NCI-H1092 (cell line): ENCODE measurements at places on chromosomes 5 and 9.
A peak's percentile ranks its signal among the peaks of the same experiment; 100 is the strongest.

GRCh38 chr5:127959152-127959764, 124.3 kb upstream of the SLC12A2 start:
- DNase-seq = peak; percentile 44

DNA sequence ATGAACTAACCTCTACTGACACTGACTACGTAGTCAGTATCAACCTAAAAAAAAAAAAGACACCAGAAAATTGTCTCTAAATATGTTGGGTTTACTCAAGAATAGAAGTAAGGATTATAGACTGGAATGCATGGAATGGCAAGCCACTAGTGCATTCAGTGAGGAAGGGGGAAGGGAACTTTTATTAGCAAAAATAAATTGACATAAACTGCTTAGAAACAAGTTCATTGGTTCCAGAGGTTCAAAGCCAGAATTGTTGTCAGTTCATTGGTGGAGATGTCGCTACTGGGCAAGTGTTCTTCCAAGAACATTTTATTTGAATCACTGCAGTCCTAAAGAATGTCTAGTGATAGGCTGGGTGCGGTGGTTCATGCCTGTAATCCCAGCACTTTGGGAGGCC, 26.1 kb upstream of the AOPEP start:
- no peak for DNase-seq

DNA sequence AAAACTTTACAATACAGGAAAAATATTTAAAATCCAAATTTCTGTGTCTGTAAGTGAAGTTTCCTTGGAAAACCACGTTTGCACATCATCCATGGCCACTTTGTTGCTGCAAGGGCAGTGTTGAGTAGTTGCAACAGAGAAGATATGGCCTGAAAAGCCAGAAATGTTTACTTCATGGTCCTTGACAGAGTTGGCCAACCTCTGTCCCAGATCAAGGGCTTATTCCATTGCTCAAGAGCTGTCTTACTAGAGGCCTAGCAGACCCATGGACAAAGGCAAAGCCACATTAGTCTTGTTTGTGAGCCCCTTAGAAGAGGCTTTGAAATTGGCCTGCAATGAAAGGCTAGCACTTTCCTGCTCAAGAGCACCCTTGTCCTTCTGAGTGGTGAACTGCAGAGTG, 119.4 kb downstream of the GAS1 start:
- no peak for DNase-seq

DNA sequence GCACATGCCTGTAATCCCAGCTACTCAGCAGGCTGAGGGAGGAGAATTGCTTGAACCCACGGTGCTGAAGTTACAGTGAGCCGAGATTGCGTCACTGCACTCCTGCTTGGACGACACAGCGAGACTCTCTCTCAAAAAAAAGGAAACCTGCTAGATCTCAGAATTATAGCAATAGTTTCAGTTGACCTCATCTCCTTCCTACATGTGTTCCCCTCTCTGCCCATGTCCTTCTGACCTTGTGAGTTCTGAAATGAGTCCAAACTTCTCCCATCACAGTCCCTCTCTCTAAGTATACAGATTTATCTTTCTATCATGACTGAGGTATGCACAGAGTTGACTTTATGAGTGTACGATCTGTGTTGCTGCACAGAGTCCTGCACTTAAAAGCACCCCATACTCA, 44.6 kb upstream of the SHOC1 start:
- no peak for DNase-seq

DNA sequence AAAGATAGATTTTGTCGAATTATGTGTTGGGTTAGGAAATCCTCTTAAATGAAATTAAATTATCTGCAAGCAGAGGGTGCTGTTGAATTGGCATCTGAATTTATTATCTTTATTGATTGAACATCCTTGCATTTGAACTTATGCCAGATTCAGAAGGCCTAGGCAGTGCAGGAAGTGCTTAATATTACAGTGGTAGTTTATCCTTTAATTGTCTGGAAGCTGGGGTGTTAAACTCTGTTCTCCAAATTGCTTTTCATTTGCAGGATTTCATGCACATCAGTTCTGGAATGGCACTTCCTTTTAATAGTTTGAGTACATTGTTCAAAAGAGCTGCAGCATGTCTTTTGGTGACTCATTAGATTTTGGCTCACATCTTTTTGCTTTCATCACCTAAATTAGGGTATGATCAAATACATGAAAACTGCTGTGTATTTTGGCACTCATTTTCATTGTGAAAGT, 186.3 kb downstream of the KDM4C start:
- peak; percentile 30 for DNase-seq

GRCh38 chr5:116532762-116533525, 41.7 kb downstream of the SEMA6A start:
- peak; percentile 24 for DNase-seq

DNA sequence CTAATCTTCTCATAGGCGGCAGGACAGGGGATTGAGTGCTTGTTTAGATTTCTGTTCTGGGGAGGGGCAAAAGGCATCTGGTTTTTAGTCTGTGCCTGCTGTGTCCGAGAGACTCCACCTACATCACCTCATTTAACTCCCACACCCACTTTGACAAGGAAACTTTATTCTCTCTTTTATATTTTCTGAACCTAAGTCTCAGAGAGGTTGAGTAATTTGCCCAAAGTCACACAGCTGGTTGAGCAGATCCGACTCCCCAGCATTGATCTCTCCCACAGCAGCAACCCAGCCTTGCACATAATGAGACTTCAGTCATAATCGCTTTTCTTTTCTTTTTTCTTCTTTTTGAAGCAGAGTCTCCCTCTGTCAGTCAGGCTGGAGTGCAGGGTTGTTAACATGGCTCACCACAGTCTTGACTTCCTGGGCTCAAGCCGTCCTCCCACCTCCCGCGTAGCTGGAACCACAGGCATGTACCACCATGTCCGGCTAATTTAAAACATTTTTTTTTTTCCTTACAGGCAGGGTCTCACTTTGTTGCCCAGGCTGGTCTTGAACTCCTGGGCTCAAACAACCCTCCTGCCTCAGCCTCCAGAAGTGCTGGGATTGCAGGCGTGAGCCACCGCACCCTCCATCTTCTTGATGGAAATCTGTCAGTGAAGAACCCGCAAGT, 36.5 kb upstream of the ANKRD33B start:
- DNase-seq = no peak

DNA sequence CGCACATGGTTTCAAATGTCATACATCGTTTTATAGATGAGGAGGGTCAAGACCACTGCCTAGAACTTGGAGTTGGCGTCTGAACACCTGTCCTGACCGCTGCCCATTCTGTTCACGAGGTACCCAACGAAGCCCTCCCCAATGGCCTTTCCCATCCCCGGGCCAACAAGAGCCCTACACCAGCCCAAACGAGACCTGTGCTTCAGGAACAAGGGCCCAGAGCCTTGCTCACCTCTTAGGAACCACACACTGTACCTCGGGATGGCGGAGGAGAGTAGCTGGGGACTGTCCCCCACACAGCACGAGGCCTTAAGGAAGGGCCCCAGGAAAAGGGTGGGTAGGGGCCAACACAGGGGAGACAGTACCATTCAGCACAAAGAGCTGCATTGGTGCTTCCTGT, 3.0 kb downstream of the SURF6 start:
- DNase-seq = no peak

GRCh38 chr5:93022796-93023447, 558.1 kb downstream of the NR2F1-AS1 start:
- no peak for DNase-seq

DNA sequence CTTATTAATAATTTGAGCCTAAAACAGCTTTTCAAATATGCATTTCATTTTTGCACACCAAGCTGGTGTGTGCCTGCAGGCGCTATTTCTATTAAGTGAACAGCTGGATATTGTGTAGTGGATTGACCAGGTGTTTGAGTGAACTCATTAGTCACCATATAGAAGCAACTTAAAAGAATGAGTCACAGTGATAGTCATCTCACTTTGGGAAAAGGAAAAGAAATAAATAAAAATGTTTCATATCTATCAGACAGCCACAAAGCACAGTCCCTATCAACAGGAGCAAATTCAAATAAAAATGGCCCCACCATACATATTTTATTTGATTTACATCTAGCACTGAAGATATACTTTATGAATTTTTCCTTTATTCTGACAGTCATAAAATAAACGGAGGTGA, 456.5 kb upstream of the CDH9 start:
- no peak for DNase-seq

GRCh38 chr5:127586066-127586770, 62.7 kb upstream of the CTXN3 start:
- DNase-seq = no peak

DNA sequence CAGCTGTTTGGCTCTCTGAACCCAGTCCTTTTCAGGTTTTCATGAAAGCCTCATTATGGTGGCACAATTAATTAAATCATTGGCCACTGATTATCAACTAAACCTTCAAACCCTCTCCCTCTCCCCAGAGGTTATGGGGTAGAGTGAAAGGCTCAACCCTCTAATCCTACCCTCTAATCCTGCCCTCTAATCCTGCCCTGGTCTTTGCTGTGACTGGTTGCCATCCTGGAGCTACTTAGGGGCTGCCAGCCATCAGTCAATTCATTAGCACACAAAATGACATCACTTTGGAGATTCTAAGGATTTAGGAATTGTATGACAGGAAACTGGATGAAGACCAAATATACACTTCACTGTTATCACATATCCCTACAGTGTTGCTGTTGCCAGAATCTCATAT, 36.1 kb downstream of the ANKS6 start:
- DNase-seq = no peak

- no peak for DNase-seq
Observed at GRCh38 chr9:69542058-69542457, 130.1 kb downstream of the APBA1 start.

GRCh38 chr9:105921057-105921726, 226.9 kb downstream of the TMEM38B start:
- DNase-seq = no peak

GRCh38 chr9:69058101-69058500, 22.5 kb downstream of the FXN start:
- DNase-seq = no peak

- no peak for DNase-seq
Observed at GRCh38 chr9:8390571-8390970, 591.0 kb upstream of the DMAC1 start.

DNA sequence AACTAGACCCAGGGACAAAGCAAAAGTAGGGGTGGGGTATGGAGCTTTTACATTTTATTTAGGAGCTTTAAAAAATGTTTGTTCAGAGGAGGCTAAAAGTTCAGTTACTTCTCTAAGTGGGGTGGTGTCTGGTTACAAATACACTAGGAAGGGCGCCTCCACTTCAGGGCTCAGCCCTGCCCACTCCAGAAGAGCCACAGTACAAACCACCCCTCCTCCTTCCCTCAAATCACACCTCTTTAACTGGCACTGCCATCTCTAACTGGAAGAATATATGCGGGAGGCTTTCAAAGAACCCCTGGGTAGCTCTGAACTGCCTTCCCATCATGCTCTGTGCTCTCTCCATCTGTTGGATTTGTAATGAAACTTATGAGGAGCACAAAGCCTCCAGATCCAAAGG, 98.8 kb upstream of the NFIB start:
- no peak for DNase-seq

DNA sequence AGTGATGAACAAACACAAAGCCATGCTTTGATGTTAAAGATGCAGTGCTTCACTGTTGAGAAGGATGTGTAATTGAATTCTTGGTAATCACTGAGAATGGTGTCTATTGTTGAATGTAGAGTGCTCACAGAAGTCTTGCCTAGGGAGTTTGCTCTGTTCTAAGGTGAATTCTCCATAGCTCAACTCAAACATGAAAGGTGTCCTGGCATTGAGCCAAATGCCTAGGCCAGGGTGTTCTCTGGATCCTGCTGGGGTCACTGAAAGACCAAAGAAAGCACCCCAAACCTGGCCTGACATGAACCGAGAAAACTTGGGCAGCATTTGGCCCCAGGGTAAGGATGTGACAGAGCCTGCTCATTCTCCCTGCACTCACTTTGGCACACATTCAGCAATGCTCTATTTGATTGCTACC, 217.3 kb downstream of the ARL15 start:
- no peak for DNase-seq

- no peak for DNase-seq
Observed at GRCh38 chr9:108704156-108704852, 151.5 kb downstream of the ACTL7B start.

DNA sequence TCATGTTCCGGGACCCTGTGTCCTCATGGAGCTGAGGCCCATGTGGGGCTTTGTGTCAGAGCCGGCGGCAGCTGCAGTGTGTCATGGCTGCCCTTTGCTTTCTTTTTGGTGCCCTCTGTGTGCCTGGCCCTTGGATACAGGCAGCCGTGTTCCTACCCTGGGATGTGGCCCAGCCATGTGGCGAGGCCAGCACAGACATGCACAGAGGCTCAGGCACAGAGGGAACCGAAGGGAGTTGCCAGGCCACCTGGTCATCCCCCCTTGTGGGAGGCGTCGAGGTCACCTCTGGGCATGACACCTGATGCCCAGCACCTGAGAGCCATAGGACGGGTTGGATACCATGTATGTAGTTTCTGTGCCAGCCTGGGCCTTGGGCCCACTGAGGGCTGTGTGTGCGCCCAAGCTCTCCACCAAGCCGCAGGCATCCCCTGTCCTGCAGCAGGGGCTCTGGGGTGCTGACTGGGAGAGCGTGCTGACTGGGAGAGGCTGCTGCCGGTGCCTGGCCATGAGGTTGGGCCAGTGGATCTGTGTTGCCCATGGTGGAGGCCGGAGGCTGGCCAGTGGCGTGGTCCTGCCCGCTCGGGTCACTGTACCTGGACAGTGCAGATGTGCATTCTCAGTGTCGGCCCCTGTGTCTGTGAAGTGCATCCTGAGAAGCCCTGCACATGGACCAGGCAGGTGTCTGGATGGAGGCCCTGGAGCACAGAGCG, 4.8 kb downstream of the NKD2 start:
- DNase-seq = no peak

- DNase-seq = no peak
Observed at GRCh38 chr5:6360323-6361072, 17.8 kb downstream of the MED10 start.

- DNase-seq = no peak
Observed at GRCh38 chr5:113123618-113124017, 147.0 kb downstream of the DCP2 start.

DNA sequence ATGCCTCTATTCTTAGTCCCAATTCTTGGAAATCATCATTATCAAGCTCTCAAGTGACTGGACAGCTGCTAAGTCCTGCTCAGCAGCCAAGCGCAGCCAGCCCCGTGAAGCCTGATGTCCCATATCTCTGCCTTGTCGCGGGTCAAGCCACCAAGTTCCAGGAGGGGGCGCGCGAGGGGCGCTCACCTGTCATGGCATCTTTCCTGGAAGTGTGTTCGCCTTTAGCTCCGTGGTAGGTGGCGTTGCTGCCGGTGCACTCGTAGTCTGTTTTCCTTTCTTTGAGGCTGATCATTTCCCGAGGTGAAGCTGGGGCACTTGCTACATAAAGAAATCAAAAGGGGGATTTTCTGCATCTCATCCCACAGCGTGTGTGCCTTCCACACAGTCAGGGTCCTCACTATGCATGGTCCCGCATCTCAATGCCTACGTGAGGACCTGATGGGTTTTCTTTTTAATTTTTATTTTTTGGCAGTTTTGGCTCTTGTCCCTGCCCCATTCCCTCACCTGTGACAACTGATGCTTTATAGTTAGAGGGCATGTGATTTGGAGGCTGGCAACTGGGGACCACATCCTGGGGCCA, 227.0 kb upstream of the DAP start:
- DNase-seq = peak; percentile 0
